ENCODE measurements at places on chromosomes 2 and 18.

DNA sequence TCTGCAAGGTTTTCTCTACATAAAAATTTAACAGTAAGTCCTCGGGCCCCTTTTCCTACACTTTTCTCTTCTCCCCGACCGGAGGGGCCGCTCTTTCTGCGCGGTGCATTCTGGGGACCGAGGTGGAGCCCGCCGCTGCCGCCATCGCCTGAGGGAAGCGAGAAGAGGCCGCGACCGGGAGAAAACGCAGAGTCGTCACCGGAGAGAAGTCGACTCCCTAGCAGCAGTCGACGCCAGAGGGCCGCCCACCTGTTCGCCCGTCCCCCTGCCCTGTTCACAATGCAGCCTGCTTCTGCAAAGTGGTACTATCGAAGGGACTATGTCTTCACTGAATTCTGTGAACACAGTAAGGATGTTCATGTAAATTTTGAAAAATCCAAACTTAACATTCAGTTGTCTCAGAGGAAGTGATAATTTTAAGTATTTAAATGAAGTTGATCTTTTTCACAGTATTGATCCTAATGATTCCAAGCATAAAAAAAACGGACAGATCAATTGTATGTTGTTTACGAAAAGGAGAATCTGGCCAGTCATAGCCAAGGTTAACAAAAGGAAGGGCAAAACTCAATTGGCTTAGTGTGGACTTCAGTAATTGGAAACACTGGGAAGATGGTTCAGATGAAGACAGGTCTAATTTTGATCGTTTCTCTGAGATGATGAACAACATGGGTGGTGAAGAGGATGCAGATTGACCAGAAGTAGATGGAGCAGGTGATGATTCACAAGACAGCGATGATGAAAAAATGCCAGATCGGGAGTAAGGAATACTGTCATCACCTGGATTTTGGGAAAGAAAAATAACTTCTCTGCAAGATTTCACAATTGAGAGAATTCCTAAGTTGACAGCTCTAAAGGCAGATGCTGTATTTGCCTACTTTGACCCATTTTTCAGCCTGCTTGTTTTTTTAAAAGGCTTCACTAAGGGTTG lies 55.8 kb downstream of the ASXL2 start:
- no peak for DNase-seq

DNA sequence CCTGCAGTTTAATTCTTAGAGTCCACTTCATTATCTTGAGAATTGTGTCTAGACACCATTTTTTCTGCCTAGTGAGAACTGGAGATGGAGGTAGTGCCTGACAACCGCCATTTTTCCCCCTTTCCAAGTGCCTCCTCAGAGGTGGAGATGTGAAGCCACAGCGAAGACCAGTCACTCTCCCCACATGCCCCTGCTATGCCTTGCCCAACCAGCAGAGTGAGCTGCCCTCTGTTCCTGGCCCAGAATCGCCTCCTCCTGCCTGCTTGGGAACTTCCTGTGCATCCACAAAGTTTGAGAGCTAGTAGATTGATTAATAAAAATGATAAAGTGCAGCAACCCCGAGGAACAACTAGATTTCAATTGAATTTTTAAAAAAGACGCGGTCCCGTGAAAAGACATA lies 123.3 kb downstream of the CLIP4 start:
- DNase-seq: no peak

DNA sequence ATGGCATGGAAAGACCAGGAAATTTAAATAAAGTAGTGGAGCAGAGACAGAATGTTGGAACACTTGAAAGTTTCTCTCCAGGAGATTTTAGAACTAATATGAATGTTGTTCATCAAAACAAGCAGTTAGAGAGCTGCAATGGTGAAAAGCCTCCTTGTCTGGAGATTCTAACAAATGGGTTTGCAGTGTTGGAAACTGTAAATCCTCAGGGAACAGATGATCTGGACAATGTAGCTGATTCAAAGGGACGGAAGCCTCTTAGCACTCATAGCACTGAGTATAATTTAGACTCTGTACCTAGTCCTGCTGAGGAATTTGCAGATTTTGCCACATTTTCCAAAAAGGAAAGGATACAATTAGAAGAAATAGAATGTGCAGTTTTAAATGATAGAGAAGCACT lies 27.7 kb downstream of the AFTPH start:
- no peak for DNase-seq

DNA sequence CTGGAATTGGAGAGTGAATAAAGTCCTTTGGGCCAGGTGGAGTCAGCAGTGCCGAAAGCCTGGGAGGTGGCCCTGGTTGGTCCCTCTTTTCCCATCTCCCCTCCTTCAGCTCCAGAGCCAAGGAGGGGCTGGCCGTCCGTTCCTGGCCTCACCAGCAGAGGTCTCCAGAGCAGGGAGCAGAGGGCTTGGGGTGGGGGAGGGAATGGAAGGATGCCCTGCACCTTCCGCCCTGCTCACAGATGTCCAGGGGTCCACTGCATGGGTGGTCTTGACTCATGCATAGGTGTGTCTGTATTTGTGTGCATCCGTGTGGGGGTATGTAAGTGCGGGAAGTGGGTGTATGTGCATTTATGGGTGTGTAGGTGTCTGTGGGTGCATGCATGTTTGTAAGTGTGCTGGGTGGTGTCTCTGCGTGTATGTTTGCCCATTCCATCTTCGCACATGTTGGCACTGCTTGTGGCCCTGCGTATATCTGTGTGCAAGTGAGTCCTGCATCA lies 201.8 kb downstream of the ZFP36L2 start:
- DNase-seq: peak; percentile 38

DNA sequence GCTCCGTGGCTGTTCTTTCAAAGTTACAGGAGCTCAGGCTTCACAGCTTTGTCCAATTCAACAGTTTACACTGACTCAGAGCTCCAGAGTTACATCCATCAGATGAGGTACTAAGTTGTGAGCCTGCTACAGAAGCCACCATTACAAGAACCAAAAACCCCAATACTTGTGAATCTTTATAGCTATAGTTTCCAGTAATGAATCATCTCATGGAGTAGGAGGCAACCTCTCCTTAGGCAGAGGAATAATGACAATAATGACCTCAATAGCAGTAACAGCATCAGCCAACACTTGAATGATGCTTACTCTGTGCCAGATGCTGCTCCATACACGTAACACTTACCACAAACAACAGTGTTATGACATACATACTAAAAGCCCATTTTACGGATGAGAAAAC lies 3.6 kb downstream of the ZC3H8 start:
- no peak for DNase-seq
